ENCODE measurements at places on chromosomes 5 and 9. TPM values are rescaled to one million over a fixed set of nuclear protein-coding genes. Genes with fewer than 3 reads are reported as not detected.
A peak's percentile ranks its signal among the peaks of the same experiment; 100 is the strongest.

GRCh38 chr9:70398145-70398556 lies 16.3 kb downstream of the KLF9 start:
- no peak for DNase-seq

DNA sequence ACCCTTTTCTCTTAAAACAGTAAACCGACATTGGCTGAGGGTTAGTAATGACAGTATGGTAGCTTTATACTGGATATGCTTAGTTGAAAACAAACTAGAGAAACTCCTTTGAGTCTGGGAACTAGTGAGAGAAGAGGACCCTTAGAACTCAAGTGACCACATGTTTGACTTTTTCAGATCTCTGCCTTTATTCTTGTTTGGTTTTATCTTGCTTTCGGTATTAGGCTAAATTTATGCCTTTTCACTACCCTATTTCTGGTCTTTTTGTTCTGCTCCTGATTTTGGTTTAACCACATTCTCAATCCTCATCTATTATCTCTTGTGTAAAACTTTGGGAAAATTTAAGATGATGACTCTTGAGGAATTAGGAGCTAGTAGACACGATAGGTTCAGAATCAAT lies 11.0 kb downstream of the SNAPC3 start:
- no peak for DNase-seq

DNA sequence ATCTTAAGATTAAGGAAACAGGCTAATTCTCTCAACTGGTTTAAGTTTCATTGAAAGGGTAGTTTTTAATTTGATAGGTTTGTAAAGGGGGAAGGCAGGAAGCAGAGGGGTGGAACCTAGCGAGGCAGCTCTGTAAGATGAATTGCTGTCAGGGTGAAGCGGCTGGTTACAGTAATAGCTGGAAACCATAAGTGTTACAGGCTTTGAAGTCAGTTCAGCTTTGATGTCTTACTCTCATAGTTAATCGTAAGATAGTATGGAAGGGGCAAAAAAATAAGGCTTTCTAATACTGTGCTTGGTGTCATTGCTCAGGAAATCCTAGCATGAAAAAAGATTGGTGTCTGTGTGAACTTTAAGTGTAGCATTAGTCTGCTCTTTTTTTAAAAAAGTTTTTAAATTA lies 20.3 kb downstream of the POU5F2 start:
- DNase-seq: peak; percentile 53

DNA sequence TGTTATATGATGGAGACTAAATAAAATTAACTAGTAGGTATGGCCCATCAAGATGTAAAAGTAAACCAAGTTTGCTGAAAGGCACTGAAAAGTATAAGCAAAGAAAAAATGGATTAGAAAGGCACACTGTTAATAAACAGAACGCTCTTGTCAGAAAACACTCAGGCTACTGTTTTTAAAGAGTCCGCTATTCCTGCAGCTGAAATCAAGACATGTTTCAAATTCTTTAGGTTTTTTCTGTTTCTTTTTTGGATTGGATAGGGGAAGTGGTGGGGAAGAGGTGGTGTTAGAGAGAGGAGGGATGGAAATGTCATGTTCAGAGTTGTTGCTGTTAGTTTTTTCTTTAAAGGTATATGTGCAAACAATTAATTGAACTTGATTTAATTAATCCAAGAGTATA lies 17.5 kb downstream of the OSTF1 start:
- DNase-seq: no peak

EXD3 gene
- polyA plus RNA-seq: 36.5 TPM

All from large intestine (tissue), 12 donors.